ENCODE measurements at places on chromosomes 16 and 17. TPM values are rescaled to one million over a fixed set of nuclear protein-coding genes. Genes with fewer than 3 reads are reported as not detected.
A peak's percentile ranks its signal among the peaks of the same experiment; 100 is the strongest.

The KRT14 gene
- total RNA-seq, result not detected

The CMTM2 gene
- not detected for total RNA-seq

The KRT31 gene
- not detected for total RNA-seq

The OTOA gene
- total RNA-seq, result 0.06 TPM

The HLF gene
- total RNA-seq, result 0.26 TPM

The AANAT gene
- not detected for total RNA-seq

The CHD9 gene
- 39.8 TPM for total RNA-seq

DNA sequence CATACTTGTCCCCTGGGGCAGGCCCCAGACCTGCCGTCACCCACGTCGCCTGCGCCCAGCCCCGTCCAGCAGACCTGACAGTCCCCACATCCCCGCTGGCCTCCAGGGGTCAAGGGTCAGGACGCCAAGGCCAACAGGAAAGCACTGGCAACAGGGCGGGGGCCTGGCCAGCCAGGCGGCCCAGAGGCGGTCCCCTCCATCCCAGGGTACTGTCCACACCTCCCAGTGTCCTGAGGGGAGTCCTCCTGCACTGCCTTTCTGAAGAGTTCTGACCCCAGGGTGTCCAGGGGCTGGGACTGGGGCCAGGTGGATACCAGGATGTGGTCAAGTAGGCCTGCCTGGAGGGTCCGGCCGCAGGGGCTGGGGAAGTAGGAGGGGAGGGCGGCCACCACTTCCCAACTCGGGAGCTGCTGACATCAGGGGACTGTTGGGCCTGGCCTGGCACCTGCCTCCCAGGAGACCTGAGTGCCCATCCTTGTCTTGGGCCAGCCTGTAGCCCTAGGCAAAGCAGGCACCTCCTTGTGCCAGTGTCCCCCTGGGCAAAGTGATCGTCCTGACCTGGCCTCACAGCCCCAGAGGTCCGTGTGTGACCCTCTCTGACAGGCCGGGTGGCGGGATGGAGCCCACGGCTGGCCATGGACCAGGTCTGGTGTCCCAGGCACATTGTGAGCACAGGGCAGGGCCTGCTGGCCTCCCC is 6.7 kb upstream of the AXIN1 start:
- no peak for DNase-seq

- no peak for DNase-seq
These were observed 119.8 kb downstream of the CCT6B start for GRCh38 chr17:34841467-34841866.

DNA sequence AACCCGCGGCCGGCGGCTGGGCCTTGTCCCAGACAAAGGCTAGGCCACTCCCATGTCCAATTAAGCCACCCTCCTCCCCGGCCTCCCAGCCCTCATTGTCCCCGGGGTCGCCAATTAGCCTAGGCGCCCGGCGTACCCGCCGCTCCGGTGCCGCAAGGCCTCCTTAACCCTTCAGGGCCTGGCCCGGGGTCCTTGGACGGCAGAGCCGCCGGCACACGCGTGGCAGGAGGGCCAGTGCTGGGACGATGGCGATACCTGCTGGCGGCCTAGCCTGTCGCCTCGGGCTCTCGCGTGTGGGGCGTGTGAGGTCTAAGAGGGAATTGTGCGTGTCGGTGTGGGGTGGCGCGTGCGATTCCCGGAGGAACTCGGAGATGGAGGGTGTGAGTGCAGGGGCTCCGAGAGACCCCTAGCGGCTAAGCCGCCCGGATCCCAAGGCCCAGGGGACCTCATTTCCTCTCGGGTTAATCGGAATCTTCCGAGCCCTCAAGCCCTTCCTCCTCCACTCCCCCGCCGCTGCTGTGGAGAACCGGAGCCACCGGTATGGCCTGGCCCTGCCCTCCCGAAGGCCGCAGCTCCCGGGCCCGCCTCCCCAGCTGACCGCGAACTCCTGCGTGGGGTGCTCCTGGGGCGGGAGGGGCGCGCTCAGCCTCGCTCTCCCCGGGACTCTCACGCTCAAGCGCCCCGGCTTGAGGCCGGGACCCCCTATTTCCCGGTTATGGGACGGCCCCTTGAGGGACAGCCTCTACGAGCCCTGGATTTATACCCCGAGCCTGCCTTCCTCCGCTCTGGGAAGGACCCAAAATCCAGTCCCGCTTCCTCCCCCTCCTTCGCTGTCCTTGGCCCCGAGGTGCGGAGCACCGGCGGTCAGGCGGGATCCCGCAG is 11.9 kb downstream of the TBX2 start:
- DNase-seq, result peak; percentile 49

DNA sequence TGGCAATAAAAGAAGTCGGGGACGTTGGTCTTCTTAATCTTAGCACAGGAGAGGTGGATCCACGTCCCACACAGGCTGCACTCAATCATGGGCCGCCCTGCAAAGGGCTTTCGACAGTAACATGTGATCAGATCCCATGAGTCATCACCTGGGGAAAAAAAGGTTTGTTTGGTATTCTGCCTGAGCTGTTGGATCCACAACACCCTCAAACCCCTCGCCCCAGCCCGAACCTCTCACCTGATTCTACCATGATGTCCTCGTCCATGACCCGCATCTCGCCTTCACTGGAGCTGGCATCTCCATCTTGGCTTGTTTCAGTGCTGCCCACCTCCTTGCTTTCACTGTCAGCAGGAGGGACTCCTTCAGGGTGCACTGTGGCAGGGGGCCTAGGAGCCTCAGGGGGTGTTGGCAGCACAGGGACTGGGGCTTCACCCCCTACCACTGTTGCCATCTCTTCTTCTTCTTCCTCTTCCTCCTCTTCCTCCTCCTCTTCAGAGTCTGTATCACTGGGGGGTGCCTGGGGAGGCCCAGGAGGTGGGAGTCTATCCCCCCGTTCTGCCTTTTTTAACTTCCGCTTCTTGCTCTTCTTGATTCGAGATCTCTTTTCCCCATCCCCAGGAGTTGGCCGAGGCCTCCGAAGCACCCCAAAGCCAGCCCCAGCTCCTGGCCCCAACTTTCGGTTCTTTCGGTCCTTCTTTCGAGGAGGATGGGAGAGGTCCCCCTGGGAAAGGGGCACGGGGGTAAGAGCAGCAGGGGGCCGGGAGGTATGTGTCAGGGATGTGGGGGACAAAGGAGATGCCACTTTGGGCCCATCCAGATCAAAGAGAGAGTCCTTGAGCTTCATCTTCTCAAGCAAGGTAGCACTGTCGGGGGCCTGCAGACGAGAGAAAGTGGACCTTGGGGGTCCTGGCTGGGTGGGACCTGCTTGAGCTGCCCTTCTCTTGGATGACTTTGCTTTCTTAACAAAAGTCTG is 1.7 kb upstream of the DVL2 start:
- no peak for DNase-seq

GRCh38 chr17:19661121-19661520 is 12.6 kb downstream of the ALDH3A2 start:
- no peak for DNase-seq

DNA sequence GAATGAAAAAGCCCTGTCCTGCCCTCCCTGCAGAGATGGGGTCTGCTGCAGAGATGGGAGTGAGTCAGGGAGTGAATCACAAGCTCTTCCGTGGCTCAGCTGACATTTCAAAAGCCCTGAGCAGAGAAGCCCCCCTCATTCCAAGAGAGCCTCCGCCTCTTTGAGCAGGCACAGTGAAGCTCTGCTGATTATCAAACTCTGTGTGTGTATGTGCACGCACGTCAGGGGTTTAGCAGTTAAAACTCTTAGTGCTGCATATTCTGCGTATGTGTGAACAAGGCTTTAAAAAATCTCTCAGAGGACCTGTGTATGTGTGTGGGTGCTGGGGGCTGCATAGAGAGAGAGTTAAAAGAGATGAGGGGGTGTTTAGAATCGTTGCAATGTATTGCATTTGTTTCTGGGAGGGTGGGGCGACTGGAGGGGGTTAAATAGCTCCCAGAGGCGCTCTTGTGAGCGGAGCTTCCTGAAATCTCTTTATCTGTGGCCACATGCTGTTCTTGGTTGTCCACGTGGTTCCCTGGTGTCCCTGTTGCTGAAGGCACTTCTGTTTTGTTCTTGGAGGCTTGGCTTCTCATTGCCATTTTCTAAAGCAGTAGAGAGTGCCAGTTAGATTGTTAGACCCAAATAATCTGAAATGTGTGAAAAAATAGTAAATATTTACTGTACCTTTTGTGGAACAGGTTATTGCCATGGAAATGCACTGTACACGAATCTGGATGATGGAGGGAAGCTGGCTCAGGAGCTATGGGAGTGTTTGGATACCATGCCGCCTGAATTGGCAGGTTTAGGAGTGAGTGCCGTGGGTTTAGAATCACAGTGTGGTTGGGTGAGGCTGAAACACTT is 116.6 kb downstream of the PRKCB start:
- DNase-seq, result no peak

DNA sequence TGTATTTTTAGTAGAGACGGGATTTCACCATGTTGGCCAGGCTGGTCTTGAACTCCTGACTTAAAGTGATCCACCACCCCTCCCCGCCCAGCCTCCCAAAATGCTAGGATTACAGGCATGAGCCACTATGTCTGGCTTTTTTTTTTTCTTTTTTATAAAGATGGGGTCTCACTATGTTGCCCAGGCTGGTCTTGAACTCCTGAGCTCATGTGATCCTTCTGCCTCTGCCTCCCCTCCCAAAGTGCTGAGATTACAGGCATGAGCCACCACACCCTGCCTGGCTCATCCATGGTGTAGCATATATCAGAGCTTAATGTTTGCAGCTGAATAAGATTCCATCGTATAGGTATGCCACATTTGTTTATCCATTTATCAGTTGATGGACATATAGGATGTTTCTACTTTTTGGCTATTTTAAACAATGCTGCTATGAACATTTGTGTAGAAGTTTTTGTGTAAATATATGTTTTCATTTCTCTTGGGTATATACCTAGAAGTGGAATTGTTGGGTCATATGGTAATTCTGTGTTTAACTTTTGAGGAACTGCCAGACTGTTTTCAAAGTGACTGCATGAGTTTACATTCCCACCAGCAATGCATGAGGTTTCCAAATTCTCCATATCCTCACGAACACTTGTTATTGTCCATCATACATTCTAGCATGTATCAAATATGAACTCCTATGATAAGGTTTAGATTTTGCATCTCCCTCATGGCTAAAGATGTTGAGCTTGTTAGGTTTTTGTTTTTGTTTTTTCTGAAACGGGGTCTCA is 55.7 kb upstream of the HAS3 start:
- no peak for DNase-seq

GRCh38 chr16:13923703-13924298 is 3.8 kb downstream of the ERCC4 start:
- DNase-seq, result peak; percentile 50

DNA sequence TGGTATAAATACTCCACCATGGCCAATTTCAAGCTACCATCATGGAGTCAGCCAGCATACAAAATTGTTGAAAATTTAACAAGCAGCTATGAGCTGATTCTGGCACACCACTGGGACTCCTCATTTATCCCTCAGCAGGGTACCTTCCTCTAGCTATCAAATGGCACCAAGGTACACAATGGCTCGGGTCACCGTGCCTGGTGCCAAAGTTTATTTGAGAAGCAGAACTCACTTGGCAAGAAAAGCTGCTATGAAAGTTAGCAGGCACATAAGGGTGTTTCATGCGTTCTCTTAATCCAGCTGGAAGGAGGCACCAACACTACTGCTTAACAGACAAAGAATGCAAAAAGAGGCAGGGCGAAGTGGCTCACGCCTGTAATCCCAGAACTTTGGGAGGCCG is 51.6 kb downstream of the IKZF3 start:
- no peak for DNase-seq

- peak; percentile 86 for DNase-seq
These were observed 15.4 kb upstream of the ZNF287 start for GRCh38 chr17:16584273-16584995.

DNA sequence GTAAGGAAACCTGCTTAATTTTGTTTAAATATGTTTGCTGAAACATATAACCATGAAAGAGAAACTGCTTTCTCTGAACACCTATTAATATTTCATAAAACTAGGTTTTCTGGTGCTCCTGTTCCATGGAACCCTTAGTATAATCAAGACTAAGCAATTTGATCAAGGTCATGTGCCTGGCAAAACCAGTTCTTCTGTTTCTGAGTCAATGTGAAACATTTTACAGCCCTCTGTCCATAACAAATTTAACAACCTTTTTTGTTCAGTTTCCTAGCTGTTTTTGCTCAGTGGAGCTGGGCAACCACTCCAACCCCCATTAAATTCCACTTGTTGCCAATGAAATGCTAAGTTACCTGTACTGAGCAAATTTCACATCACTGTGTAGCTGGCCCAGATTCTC is 344.0 kb downstream of the CA10 start:
- DNase-seq, result no peak

GRCh38 chr17:3916825-3917224 is 560 bp upstream of the P2RX1 start:
- DNase-seq, result no peak

DNA sequence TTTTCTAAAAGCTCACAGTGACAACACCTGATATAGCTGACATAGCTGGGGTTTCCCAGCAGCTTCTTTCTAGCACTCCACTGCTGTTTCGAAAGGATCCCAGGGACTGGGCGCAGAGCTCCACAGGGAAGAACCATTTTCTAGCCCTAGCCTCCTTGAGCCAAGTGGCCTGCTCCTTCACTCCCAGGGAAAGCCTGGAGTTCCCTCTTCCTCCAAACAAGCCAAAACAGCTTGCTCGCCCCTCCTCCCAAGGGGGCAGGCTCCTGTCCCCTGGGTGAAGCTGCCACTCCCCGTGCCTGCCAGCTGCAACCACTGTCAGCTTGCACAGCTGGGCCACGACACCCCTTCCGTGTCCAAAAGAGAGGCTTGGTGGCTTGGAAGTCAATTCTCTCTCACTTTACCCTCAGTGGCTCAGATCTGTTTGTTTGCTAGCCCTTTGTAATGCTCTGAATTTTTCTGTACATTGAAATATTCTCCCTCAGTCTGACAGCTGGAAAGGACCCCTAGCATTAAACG is 59.8 kb downstream of the CYTH1 start:
- peak; percentile 28 for DNase-seq

DNA sequence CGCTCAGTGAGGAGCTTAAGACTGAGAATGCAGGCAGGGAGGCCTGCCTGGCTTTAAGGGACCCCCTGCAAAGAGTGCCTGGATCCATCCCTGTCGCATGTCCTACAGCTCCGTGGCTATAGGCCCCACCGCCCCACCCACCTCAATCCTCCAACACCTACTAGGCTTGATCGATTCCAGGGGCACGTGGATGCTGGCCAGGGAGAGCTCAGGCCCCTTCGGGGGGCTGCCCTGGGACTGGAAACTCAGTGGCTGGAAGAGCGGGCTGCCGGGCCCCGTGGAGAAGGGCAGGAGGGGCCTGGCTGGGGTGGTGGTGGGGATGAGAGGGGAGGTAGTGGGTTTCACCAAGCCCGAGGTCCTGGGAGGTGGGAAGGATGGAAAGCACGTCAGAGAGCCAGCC is 22.2 kb downstream of the GGA3 start:
- DNase-seq, result no peak

- DNase-seq, result peak; percentile 88
These were observed 204.1 kb upstream of the NLRP1 start for GRCh38 chr17:5788266-5788900.

- DNase-seq, result no peak
These were observed 486.5 kb downstream of the TMEM114 start for GRCh38 chr16:8103649-8104289.

GRCh38 chr16:3486506-3487215 is 8.6 kb downstream of the C16orf90 start:
- no peak for DNase-seq

GRCh38 chr17:12395733-12396354 is 269.8 kb upstream of the MYOCD start:
- DNase-seq, result no peak

GRCh38 chr16:12262454-12263180 is 286.1 kb downstream of the SNX29 start:
- DNase-seq, result no peak
